ENCODE measurements at places on chromosomes 4 and X.
A peak's percentile ranks its signal among the peaks of the same experiment; 100 is the strongest.

DNA sequence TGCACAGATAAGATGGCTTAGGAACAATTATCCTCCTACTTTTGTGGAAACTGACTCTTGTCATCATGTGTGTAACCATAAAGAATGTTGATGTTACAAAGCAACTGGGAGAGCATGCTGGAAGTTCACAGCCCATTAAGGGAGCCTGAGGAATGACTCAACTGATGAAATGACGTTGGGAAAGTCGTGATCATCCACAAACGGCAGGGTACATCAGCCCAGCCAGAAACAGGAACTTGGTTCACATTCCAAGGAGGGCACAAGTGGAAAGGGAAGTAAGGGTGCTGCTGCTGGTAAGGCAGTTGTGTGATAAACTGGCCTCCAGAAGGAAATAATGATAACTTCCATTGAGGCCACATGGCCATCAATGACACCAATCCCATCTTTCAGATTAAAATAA lies 6.7 kb downstream of the TEC start:
- no peak for DNase-seq

GRCh38 chr4:146654687-146655520 lies 16.2 kb downstream of the POU4F2 start:
- DNase-seq, result peak; percentile 20

DNA sequence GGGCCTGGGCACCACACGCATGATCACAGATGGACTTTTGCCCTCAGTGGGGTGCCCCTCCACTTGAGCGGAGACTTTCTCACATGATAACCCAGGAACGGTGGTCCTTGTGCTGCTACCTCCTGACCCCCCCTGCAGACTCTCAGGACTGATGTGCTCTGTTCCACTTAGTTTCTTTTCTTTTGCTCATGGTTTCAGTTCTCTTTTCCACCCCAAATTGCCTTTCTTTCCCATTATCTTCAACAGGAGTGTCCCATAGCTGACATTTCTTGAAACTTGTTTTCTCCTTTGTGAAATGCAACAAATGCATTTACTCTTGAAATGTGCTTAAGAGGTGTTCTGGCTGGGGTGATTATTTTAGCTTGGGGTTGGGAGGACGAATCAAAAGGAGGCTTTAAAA lies 9.0 kb downstream of the MPC1L start:
- DNase-seq, result no peak

DNA sequence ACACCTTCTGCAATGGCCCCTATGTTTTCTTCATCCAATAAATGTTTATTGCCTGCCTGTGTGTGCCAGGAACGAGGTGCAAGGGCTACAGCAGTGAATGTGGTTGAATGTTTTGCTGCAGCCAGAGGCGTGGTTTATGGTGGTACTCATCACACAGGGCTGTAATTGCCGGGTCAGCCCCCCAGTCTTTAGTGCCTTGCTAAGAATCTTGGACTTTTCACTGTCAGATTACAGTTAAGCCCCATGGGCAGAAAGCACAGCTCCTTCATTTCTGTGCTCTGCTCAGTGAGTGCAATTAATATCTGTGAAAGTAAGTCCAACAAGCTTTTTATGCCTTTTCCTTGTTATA lies 67.8 kb downstream of the TAPT1 start:
- DNase-seq, result no peak
